ENCODE measurements at places on chromosomes 1 and 21.

GRCh38 chr21:35127851-35128250, 78.7 kb upstream of the RUNX1 start:
- DNase-seq: no peak

GRCh38 chr1:21861602-21862429, 49.8 kb downstream of the LDLRAD2 start:
- no peak for DNase-seq

DNA sequence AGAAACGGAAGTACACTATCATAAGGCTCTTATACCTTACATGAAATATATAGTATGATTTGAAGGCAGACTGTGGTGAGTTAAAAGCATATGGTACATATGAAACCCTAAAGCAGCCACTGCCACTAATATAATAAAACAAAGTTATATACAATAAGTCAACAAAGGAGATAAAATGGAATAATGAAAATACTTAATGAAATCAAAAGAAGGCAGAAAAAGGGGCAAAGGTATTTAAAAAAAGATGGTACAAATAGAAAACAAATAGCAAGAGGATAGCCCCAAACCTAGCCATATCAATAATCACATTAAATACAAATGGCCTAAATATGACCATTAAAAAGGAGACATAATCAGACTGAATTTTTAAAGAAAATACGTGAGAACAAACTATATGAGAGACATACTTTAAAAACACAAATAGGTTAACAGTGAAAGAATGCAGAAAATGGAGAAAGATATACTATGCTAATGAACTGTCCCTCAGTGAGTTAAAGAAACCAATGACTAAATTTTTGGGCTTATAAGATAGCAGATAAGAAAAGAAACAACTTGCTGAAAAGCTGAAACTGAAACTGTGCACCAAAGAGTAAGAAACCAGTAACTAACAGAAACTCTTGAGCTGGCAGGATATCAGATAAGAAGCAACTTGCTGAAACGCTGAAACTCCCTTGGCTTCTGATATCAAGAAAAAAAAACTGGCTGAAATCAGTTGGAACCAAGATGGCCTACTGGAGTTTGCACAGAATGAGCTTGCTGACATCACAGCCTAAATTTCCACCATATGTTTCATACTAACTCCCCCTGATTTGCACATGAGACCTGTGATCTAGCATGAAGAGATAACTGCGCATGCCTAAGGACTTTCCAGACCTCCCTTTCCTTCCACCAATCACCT, 44.3 kb upstream of the IL10 start:
- DNase-seq: peak; percentile 14

DNA sequence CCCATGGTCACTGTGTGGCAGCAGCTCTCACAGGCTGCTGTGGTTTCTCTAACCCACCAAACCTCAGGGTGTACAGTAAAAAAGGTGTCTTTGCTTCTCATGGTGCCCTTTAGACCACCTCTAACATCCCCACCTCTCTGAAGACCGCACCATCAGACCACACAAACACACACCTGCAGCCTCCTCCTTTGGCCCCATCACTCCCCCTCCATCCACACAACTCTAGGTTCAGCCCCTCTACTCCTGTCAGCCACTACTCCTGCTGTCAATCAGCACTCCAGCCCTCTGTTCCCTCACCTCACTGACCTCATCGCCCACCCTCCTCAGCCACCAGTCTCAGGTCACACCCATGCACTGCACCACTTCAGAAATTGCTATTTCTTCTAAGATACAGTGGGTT, 7.5 kb downstream of the ZNF692 start:
- DNase-seq: no peak

DNA sequence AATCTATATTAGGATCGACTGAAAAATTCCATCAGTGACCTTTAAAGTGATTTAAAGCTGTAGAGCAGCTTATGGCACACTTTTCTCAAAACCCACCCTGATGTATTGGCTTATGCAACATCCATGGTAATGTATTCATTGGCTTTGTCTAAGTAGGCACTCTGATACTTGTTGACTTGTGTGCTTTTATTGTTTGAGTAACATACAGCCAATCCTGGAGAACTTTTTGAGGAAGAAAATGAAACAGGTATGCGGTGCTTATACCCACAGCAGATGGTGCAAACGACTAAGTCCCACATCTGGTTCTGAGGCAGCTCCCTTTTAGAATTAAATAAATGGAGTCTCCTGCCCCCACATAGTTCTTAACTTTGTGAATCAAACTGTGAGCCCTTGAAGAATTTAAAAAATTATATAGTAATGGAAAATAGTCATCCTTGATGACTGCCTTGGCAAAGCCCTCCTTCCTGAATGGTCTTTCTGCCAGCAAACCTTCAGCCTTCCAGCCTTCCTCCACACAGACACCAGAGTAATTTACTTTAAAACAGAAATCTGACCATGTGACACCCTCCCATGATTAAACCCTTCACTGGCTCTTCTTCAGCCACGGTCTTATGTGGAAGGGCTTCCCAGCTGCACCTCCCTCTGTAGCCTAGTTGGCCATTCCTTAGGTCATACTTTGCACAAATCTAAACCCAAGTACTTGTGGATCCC, 116.0 kb downstream of the BCAR3 start:
- no peak for DNase-seq

DNA sequence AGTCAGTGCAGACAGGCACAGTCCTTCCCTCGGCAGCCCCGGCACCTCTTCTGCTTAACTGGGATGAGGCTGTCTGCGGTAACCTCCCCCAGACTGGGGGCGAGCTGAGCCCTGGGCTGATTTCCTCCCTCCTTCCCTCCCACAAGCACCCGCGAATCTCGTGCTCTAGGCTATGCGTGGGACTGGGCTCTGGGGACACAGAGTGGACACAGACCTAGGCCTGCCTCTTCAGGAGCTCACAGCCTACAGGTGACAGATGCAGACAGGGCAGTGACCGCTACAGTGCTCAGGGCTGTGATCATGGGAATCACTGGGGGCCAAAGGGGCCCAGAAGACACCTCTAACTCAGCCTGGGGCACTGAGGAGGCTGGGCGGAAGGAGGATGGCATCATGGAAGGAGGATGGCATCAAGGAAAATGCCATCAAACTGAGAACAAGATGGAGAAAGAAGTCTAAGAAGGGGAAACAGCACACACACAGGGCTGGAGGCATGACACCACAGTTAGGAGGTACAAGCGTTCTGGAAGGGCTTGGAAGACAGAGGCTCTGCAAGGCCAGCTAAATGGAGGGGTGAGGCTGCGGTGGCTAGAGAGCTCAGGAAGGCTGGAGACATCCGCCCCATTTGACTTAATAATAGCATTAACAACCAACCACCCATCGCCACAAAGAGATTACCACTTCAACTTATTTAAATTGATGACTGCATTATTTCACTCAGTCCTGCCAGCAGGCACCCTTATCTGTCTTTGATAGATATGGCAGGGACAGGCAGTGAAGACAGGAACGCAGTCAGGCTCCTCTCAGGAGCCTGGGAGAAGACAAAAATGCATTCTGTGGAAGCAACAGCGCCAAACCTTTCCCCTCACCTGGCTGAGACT, 4.2 kb downstream of the TTC39A start:
- DNase-seq: no peak

GRCh38 chr1:32438136-32438535, 26.7 kb upstream of the ZBTB8B start:
- no peak for DNase-seq

- no peak for DNase-seq
Observed at GRCh38 chr21:39136711-39137110, 46.5 kb downstream of the PSMG1 start.

DNA sequence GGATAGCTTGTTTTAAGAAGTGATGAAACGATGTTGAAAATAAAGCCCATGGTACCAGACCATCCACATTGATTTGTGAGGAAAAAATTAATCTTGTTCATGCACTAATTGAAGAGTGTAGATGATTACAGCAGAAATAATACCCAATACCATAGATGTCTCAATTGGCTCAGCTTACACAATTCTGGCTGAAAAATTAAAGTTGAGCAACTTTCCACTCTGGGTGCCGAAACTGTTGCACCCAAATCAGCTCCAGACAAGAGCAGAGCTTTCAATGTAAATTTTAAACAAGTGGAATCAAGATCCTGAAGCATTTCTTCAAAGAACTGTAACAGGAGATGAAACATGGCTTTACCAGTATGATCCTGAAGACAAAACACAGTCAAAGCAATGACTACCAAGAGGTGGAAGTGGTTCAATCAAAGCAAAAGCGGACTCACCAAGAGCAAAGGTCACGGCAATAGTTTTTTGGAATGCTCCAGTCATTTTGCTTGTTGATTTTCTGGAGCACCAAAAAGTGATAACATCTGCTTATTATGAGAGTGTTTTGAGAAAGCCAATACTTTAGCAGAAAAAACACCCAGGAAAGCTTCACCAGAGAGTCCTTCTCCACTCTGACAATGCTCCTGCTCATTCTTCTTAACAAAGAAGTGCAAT, 16.1 kb upstream of the KCNA3 start:
- DNase-seq: no peak

GRCh38 chr1:228464487-228464983, 22.6 kb upstream of the RNF187 start:
- no peak for DNase-seq

DNA sequence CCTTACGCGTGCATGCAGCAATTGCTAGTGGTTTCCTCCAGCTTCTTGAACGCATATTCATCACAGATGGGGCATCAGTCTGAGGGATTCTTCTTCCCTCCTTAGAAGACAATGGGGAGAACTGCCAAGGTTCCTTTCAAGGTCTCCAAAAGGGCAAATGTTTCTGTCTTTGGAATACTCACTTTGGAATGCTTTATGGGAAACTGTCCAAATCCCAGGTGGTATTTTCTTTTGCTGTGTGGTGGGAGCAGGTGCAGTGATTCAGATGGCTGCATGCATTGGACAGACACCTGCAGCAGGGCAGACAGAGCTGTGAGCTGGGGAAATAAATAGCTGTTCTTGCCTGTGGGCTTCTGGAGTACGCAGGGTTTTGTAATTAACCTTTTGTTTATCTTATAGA, 40.5 kb downstream of the URB2 start:
- DNase-seq: no peak

- DNase-seq: no peak
Observed at GRCh38 chr1:84703431-84703830, 13.2 kb upstream of the SSX2IP start.

GRCh38 chr1:103941086-103941485, 191.4 kb downstream of the AMY1C start:
- DNase-seq: no peak

- no peak for DNase-seq
Observed at GRCh38 chr1:51061231-51061918, 40.7 kb upstream of the C1orf185 start.
